IPS DF 19.7 (cell line): ENCODE measurements at places on chromosomes 7 and 10.

- no peak for DNase-seq
These were observed 123.7 kb upstream of the EEPD1 start for GRCh38 chr7:36029311-36029710.

- no peak for DNase-seq
These were observed 50.3 kb upstream of the CXCL12 start for GRCh38 chr10:44435196-44435595.

DNA sequence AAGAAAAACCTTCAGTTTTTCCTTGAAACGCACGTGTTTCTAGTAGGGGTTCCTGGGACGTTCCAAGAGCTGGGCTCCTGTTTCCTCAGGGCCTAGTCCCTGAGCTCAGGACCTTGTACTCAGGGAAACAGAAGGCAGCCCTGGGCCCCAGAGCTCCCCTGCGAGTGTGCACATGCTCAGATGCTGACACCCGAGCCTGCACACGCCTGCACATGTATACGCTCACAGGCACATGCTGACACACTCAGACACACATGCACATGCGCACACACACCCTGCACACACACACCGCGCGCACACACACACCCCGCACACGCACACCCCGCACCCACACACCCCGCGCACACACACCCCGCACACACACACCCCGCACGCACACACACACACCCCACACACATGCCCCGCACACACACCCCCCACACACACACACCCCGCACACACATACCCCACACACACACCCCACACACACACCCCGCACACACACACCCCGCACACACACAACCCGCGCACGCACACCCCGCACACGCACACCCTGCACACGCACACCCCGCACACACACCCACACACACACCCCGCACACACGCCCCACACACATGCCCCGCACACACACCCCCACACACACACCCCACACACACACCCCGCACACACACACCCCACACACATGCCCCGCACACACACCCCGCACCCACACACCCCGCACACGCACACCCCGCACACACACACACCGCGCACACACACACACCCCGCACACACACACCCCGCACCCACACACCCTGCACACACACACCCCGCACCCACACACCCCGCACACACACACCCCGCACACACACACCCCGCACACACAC is 52.2 kb downstream of the CALML3 start:
- no peak for DNase-seq

DNA sequence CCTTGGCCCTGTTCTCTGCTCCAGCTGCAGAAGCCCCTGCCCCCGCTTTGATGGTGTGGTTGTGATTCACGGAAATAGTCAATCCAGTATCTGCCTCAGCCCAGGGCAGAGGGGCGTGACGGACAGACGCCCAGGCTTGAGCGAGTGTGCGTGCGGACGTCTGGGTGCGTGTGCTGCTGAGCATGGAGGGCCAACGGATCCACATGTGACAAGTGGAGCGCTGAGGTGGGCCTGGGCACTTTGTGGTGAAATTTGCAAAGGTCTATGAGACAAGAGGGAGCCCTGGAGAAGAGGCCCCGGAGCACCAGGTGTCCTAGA is 94.4 kb downstream of the WDR37 start:
- DNase-seq = no peak

- no peak for DNase-seq
These were observed 506.5 kb upstream of the SEMA3D start for GRCh38 chr7:85693326-85693725.

- DNase-seq = no peak
These were observed 136.2 kb downstream of the ANK3 start for GRCh38 chr10:60253484-60253883.

- DNase-seq = no peak
These were observed 997 bp downstream of the WDR37 start for GRCh38 chr10:1057106-1057657.

GRCh38 chr10:49298671-49298982 is 343 bp upstream of the C10orf71 start:
- no peak for DNase-seq
